ENCODE measurements at places on chromosomes 16 and 17. TPM values are rescaled to one million over a fixed set of nuclear protein-coding genes. Genes with fewer than 3 reads are reported as not detected.

The KRT20 gene
- polyA plus RNA-seq = not detected

The CHST5 gene
- polyA plus RNA-seq = not detected

The C17orf50 gene
- not detected for polyA plus RNA-seq

The DNAAF1 gene
- 1.2 TPM for polyA plus RNA-seq

Data from CD4-positive, alpha-beta memory T cell (primary cell).